ENCODE measurements at places on chromosomes 2 and 18. TPM values are rescaled to one million over a fixed set of nuclear protein-coding genes. Genes with fewer than 3 reads are reported as not detected.

- no peaks in the 10 kb centered on the region for H3K36me3 ChIP-seq
- H3K4me3 ChIP-seq: no peak overlapping the region
- H3K27me3 ChIP-seq: no peaks in the 10 kb centered on the region
- H3K27ac ChIP-seq: no peak overlapping the region
- DNase-seq: no peak
- peaks cover 5% of the 10 kb centered on the region for H3K4me1 ChIP-seq
These were observed 57.9 kb downstream of the FAM171B start for GRCh38 chr2:186751790-186752189.

The TNFRSF11A gene
- 2.7 TPM for total RNA-seq

DNA sequence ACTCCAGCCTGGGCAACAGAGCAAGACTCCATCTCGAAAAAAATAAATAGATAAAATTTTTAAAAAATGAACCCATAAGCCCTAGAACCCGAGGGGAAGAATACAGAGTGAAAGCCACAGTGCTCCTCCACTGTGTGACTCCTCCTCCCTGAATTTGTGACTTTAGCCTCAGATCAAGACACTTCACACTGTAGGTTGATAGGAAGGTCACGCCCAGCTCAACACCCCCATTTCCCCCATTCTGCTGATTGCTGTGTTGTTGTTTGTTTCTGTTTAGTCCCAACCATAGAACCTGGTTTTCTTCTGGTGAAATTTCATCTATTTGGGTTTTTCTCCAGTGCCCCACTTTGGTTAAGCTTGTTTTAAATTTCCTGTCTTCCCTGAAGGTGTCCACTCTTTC is 102.2 kb downstream of the VIT start:
- H3K4me1 ChIP-seq: no peaks in the 10 kb centered on the region
- H3K4me3 ChIP-seq: no peak overlapping the region
- H3K36me3 ChIP-seq: no peaks in the 10 kb centered on the region
- no peak for DNase-seq
- no peak overlapping the region for H3K27ac ChIP-seq
- no peaks in the 10 kb centered on the region for H3K27me3 ChIP-seq

DNA sequence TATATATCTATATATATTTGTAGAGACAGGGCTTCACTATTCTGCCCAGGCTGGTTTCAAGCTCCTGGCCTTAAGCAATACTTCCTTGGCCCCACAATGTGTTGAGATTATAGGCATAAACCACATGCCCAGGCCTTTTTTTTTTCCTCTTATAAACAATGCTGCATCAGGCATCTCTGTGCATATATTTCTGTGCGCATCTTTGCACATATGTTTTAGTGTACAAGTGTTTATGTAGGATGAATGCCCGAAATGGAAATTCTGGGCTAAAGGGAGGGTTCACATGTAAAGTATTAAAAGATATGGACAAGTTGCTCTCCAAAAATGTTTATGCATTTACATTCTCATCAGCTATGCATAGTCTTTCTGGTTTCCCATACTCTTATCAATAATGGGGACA is 183.2 kb upstream of the SPRED2 start:
- no peaks in the 10 kb centered on the region for H3K27me3 ChIP-seq
- H3K4me1 ChIP-seq: no peaks in the 10 kb centered on the region

- peaks cover 4% of the 10 kb centered on the region for H3K4me1 ChIP-seq
- no peaks in the 10 kb centered on the region for H3K36me3 ChIP-seq
- DNase-seq: no peak
- peaks cover 3% of the 10 kb centered on the region for H3K27me3 ChIP-seq
- no peak overlapping the region for H3K4me3 ChIP-seq
These were observed 63.9 kb upstream of the TTC39C start for GRCh38 chr18:23950644-23951043.

The DIPK1C gene
- not detected for total RNA-seq

GRCh38 chr2:10305254-10305635 is 2.5 kb downstream of the HPCAL1 start:
- H3K36me3 ChIP-seq: peaks cover 24% of the 10 kb centered on the region
- H3K27ac ChIP-seq: peak overlapping the region; percentile 72
- no peaks in the 10 kb centered on the region for H3K27me3 ChIP-seq

GRCh38 chr2:127954857-127955256 is 69.1 kb upstream of the AMMECR1L start:
- H3K27me3 ChIP-seq: no peaks in the 10 kb centered on the region
- no peak for DNase-seq
- H3K4me1 ChIP-seq: no peaks in the 10 kb centered on the region
- no peak overlapping the region for H3K27ac ChIP-seq
- H3K36me3 ChIP-seq: peaks cover 12% of the 10 kb centered on the region

The EVA1A gene
- total RNA-seq: 0.36 TPM

- no peak overlapping the region for H3K4me3 ChIP-seq
- no peaks in the 10 kb centered on the region for H3K27me3 ChIP-seq
- H3K4me1 ChIP-seq: peaks cover 2% of the 10 kb centered on the region
- no peaks in the 10 kb centered on the region for H3K36me3 ChIP-seq
These were observed 44.8 kb upstream of the CAVIN2 start for GRCh38 chr2:191891656-191892055.

DNA sequence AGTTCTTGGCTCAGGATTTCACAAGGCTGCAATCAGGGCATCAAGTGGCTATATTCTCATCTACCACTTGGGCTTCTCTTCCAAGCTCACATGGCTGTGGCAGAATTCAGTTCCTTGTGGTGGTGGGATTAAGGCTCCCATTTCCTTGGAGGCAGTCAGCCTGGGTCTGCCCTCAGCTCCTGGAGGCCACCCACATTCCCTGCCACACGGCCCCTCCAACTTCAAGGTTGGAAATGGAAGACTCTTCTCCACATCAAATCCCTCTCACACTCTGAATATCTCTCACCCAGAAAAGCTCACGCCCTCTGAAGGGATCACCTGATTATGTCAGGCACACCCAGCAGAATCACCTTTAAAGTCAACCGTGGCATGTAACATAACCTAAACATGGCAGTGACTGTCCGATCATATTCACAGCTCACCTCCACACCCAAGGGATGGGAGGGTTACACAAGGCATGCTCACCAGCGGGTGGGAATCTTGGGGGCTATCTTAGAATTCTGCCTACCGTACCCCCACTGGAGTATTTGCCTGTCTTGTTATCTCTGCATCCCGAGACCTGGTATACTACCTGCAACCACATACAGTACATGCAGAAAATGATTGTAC is 256.2 kb upstream of the KLHL29 start:
- H3K27ac ChIP-seq: no peak overlapping the region
- peaks cover 10% of the 10 kb centered on the region for H3K27me3 ChIP-seq
- H3K4me1 ChIP-seq: no peaks in the 10 kb centered on the region
- H3K36me3 ChIP-seq: no peaks in the 10 kb centered on the region

GRCh38 chr18:44048846-44049245 is 631.8 kb upstream of the SETBP1 start:
- no peaks in the 10 kb centered on the region for H3K36me3 ChIP-seq
- DNase-seq: no peak
- no peaks in the 10 kb centered on the region for H3K27me3 ChIP-seq
- H3K4me3 ChIP-seq: no peak overlapping the region

GRCh38 chr18:63131106-63131958 is 188.2 kb downstream of the BCL2 start:
- peak; percentile 21 for DNase-seq
- H3K27me3 ChIP-seq: no peaks in the 10 kb centered on the region
- peak overlapping the region; percentile 68 for H3K27ac ChIP-seq
- no peak overlapping the region for H3K4me3 ChIP-seq
- H3K36me3 ChIP-seq: peaks cover 19% of the 10 kb centered on the region

DNA sequence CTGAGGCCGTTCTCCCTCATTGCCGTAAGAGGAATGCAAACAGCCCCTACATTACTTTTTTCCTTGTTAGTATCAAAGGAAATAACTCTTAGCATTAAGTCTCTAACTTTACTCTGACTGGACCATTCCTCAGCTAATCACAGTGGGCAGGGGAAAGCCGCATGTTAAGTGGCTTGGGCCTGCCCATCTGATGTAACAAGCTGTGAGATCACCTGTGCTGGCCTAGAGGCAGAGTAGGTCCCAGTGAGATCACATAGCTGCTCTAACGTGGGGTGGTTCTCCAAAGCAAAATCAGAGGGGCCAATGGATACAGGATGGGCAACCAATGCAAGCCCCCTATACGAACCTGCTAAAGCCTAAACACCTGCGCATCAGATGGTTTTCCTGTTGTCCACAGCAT is 5.9 kb upstream of the MOCOS start:
- H3K4me1 ChIP-seq: peaks cover 14% of the 10 kb centered on the region
- H3K27ac ChIP-seq: no peak overlapping the region
- DNase-seq: no peak
- H3K4me3 ChIP-seq: no peak overlapping the region
- peaks cover 3% of the 10 kb centered on the region for H3K36me3 ChIP-seq

DNA sequence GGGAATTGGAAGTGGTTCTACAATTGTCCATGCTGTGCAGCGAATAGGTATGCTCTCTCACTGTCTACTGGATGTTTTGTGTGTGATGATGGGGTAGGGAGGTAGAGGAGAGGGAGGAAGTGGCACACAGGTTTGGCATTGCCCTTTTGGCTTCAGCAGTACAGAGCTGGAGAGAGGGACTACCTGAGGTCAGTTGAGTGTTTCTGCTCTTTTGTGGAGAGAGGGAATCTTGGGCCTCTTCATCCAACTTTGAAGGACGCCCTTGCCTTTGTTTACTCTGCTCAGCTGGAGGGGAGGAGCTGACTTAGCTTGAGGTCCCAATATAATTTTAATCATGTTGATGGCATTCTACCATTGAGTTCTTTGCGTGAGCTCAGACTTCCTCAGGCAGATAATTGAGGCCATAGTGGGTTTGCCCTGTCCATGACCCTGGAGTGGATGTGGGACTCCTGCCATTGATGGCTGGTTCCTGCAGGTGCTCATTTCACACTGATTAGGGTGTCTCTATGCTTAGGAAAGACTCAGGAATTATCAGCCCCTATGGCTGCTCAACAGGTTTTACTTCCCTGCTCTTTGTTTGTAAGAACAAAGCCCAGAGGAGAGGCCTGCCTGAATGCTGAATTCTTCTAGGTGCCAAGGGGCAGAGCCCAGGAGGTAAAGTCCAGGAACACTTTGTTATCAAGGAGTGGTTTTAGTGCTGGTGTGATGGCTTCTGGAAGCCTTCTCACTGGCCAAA is 7.2 kb downstream of the RPIA start:
- H3K27ac ChIP-seq: no peak overlapping the region
- no peak for DNase-seq
- peaks cover 48% of the 10 kb centered on the region for H3K36me3 ChIP-seq
- H3K4me3 ChIP-seq: no peak overlapping the region
- H3K27me3 ChIP-seq: no peaks in the 10 kb centered on the region
- H3K4me1 ChIP-seq: peaks cover 37% of the 10 kb centered on the region

- peaks cover 5% of the 10 kb centered on the region for H3K4me1 ChIP-seq
- peak overlapping the region; percentile 57 for H3K4me3 ChIP-seq
- H3K27me3 ChIP-seq: peaks cover 16% of the 10 kb centered on the region
- H3K27ac ChIP-seq: no peak overlapping the region
- DNase-seq: no peak
These were observed 4.7 kb downstream of the SNORC start for GRCh38 chr2:232874677-232875223.

- no peaks in the 10 kb centered on the region for H3K27me3 ChIP-seq
- H3K36me3 ChIP-seq: peaks cover 8% of the 10 kb centered on the region
- DNase-seq: no peak
- peaks cover 55% of the 10 kb centered on the region for H3K4me1 ChIP-seq
- H3K4me3 ChIP-seq: peak overlapping the region; percentile 2
These were observed 123.5 kb downstream of the TANC1 start for GRCh38 chr2:159091976-159092375.

GRCh38 chr2:45993476-45993991 is 303.7 kb upstream of the EPAS1 start:
- DNase-seq: peak; percentile 45
- H3K36me3 ChIP-seq: no peaks in the 10 kb centered on the region
- H3K27ac ChIP-seq: peak overlapping the region; percentile 4
- H3K4me3 ChIP-seq: no peak overlapping the region
- H3K27me3 ChIP-seq: no peaks in the 10 kb centered on the region

- peaks cover 89% of the 10 kb centered on the region for H3K36me3 ChIP-seq
- H3K27me3 ChIP-seq: no peaks in the 10 kb centered on the region
- H3K4me3 ChIP-seq: no peak overlapping the region
- no peak for DNase-seq
These were observed 49.5 kb downstream of the CTDP1 start for GRCh38 chr18:79728931-79729586.

DNA sequence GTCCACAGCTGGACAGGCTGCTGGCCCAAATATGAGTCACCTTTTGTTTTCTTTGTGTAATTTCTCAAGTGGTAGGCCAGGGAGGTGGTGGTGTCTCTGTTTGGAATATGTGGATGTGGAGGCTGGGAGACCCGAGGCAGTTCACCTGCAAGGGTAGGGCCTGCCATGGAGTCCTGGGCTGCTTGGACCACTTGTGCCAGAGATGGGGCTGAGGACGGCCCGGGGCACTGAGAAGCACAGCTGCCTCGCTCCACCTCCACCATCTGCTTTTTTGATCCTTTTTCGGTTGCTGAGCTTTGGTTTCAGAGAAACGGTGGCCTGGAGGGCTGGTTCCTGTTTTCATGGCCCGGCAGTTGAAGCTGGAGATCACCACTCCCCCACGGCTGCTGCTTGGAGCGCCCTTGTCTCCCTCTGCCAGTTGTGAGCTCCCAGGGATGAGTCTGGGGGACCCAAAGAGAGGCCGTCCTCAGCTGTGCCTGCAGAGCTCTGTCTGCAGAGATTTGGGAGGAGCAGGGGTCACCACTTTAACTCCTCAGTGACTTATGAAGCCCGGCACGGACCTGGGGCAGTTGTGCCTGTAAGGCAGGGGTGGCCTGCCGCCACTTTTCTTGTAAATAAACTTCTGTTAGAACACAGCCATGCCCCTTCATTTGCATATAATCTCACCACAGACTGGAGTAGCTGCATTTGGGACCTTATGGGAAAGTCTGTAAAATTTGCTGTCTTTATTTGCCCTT is 67.6 kb upstream of the MCFD2 start:
- peaks cover 43% of the 10 kb centered on the region for H3K36me3 ChIP-seq
- no peak overlapping the region for H3K4me3 ChIP-seq
- no peak for DNase-seq
- H3K27me3 ChIP-seq: no peaks in the 10 kb centered on the region
- peak overlapping the region; percentile 51 for H3K27ac ChIP-seq

DNA sequence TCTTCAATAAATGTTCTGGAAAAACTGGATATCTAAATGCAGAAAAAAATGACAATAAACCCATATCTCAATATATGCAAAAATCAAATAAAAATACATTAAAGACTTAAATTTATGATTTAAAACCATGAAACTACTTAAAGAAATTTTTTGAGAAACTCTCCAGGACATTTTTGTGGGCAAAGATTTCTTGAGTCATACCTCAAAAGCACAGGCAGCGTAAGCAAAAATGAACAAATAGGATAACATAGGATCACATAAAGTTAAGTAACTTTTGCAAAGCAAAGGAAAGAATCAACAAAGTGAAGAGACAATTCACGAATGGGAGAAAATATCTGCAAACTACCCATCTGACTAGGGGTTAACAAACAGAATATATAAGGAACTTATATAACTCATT is 1545.5 kb downstream of the SUCLG1 start:
- no peaks in the 10 kb centered on the region for H3K27me3 ChIP-seq
- DNase-seq: no peak
- no peak overlapping the region for H3K27ac ChIP-seq
- no peaks in the 10 kb centered on the region for H3K4me1 ChIP-seq
- H3K36me3 ChIP-seq: no peaks in the 10 kb centered on the region

Measured in activated naive CD8-positive, alpha-beta T cell treated with anti-CD3 and anti-CD28 coated beads for 36 hours (primary cell).